Cortex of kidney (tissue), 1 donor: ENCODE measurements at places on chromosomes 2 and 18.

DNA sequence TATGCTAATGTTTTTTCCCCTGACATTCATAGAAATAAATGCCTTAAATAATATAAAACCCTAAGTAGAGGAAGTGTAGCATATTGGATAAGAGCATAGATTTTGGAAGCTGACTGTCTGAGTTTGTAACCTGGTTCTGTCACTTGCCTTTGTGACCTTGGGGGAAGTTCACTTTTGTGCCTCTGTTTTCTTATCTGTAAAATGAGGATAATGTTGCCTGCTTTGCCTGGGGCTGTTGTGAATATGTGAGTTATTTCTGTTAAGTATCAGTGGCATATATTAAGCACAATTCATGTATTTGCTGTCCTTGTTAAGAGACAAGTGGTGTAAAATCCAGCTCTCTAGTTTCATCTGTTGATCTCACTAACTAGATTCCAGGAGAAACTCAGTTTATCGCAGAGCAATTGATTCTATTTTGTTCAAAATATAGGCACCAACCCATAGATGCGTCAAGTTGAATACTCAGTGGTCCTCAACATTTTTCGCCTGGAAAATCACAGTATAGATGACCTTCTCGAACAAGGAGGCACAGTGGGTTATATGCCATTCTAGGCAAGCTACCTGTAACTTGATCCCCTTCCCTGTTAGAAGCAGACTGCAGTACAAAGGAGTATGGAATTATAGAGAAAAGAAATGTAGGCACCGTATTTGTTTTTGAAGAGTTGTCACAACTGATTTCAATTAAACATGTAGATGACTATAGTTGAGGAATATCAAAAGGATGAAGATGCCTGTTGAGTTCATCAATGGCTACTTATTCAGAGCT, 67.0 kb downstream of the SOCS6 start:
- no peak for DNase-seq

GRCh38 chr2:24768601-24769000, 24.6 kb downstream of the PTRHD1 start:
- DNase-seq, result no peak

DNA sequence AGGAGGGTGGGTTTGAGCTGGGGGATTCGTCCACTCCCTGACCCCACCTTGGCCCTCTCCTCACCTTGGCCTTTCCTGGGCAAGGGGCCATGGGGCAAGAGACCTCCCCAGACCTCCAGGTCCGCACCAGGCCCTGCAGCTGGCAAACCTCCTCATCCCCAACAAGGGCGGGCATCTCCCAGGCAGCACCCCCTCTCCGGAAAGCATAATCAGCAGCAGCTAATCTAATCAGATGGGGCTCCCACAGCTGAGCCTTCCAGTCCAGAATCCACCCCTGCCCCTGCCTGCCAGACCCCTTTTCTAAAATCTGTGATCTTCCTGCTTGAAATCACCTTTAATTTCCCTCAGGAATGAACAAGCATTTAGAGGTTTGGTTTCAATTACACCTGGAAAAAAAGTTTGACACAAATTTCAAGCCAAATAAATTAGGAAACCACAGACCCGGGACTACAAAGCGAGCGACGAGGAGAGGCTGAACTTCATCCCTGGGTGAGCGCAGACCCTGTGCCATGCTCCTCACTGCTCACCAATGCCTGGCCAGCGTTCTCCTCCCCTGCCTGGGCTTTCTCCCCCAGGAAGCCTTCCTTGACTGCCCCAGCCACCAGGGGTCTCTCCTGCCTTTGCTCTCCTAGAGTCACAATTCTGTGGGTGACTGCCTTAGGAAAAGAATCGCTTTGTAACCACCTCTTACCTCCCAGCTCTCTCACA, 143.0 kb upstream of the MYCN start:
- DNase-seq, result no peak

- no peak for DNase-seq
Measured at GRCh38 chr2:79359419-79359818, 153.4 kb upstream of the CTNNA2 start.

DNA sequence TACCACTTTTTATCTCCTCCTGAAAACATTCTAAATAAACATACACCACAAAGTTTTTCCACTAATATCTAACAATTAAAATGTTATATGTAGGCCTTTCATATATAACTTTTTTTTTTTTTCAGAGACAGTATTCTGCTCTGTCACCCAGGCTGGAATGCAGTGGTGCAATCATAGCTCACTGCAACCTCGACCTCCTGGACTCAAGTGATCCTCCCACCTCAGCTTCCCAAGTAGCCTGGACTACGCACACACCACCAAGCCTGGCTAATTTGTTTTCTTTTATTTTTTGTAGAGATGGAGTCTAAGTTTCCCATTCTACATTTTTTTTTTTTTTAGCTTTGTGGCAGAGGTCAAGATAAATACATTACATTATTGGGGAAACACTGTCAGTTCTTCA, 1612.6 kb upstream of the NXPH2 start:
- no peak for DNase-seq

GRCh38 chr2:145644820-145645302, 1124.9 kb upstream of the ZEB2 start:
- no peak for DNase-seq

DNA sequence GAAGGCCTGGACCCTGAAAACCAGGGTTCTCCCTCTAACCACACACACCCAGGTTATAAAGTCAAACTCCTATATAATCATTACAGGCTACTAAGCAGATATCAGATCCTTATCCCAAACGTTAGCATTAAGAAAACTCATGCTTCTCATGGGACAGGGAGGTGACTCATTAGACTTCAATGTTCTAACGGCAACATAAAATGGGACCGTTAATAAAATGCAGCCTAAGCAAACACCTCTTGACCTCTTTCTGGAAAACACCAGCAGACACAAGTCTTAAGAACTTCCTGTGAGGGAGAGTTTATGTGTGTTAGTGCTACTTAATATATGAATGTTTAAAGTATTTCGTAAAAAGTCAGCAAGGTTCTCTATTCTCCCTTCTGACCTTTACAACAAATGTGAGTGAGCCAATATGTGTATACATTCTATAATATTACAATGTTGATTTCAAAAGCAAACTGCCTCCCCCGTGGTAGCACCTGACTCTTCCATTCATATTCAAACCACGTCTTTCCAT, 31.7 kb downstream of the LPIN2 start:
- DNase-seq, result no peak

DNA sequence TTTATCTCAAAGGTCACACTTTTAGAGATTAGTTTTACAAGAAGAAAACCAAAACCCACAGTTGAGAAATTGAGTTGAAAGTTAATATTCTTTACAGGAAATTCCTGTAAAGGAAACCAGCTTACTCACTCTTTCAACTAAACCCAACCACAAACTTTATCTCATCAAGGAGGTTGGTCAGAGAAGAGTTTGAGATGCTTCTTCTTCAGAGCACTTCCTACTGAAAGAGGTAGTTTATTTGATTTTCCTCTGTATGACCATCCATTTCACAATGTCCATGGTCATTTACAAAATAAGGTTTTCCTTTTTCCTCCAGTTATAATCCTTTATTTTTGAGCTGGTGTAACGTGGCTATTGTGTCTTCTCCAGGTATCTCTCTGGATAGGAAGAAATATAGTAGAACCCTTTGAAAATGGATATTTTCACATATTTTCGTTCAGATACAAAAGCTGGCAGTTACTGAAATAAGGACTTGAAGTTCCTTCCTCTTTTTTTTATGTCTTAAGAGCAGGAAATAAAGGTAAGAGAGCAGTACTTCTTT, 4.5 kb upstream of the IL18RAP start:
- no peak for DNase-seq

DNA sequence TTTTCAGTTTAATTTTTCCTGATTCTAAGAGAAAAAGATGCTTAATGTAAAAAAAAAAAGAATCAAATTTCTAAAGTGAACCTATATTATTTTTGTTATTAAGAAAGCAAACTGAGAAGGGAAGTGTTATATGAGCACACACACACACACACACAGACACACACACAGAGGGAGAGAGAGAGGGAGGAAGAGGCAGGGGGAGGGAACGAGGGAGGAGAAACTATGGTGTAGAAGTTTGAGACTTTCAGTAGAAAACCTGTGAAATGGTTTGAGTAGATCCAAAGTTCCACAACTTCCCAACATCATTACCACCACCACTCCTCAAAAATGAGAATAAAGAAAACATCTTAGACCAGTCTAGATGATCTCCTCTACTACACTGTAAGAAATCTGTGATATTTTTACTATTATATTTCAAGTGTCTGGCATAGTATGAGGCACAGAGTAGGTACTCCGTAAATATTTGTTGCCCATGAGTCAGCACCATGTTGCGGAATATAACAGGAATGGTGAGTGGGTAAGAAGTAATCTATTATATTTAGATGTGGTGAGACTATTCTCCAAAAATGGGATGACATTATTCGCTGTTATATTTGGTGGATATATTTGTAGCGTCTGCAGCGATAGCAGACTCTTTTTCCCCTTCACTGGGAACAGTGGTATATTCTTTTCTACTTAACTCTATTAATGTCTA, 149.4 kb upstream of the DNMT3A start:
- no peak for DNase-seq

GRCh38 chr18:76407681-76408080, 87.4 kb downstream of the ZNF516 start:
- no peak for DNase-seq

- no peak for DNase-seq
Measured at GRCh38 chr18:42509750-42510415, 554.8 kb downstream of the PIK3C3 start.

- DNase-seq, result no peak
Measured at GRCh38 chr2:162435676-162436075, 91.7 kb downstream of the GCA start.

- DNase-seq, result no peak
Measured at GRCh38 chr18:30852541-30852940, 190.0 kb downstream of the DSC3 start.

- no peak for DNase-seq
Measured at GRCh38 chr2:174656676-174657176, 59.1 kb upstream of the WIPF1 start.

- no peak for DNase-seq
Measured at GRCh38 chr2:24820598-24821432, 27.6 kb downstream of the CENPO start.
